Osteoblast (primary cell): ENCODE measurements at places on chromosomes 3 and 15. TPM values are rescaled to one million over a fixed set of nuclear protein-coding genes. Genes with fewer than 3 reads are reported as not detected.
A peak's percentile ranks its signal among the peaks of the same experiment; 100 is the strongest.

DNA sequence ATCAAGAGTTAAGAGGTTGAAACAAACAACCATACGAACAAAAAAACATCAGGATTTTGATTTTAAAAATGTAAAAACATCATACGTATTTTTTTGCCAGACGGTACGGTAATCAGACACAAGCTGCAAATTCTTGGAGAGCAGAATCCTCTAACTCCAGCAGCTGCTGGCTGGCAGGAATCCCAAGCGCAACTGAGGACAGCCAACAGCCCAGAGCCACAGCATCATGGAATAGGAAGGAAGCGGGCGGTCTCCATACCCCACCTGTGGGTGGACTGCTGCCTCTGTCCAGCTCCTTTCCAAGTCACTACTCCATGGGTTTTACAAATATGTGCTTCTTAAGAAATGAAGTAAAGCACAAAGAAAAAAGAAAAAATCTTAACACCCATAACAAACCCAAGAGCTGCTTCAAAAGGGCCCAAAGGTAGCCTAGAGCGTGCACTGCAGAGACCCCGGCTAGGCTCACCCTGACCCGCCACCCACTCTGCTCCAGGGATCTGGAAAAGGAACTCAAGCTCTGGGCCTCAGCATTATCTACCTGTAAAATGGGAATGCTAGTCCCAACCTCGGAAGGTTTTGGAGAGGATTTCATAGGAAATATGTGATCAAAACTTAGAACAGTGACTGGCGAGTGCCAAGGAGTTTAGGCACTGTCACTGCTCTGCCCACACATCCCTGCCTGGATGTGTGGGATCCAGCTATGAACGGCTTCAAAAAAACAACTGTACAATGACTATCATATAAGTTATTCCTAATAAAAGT, 33.4 kb downstream of the ZXDC start:
- DNase-seq = no peak

GRCh38 chr3:177982034-177982433, 554.2 kb upstream of the KCNMB2 start:
- peak; percentile 67 for DNase-seq

Gene EPHA6
- total RNA-seq = not detected in 2 replicates

GRCh38 chr3:66756468-66757036, 241.6 kb upstream of the KBTBD8 start:
- no peak for DNase-seq

DNA sequence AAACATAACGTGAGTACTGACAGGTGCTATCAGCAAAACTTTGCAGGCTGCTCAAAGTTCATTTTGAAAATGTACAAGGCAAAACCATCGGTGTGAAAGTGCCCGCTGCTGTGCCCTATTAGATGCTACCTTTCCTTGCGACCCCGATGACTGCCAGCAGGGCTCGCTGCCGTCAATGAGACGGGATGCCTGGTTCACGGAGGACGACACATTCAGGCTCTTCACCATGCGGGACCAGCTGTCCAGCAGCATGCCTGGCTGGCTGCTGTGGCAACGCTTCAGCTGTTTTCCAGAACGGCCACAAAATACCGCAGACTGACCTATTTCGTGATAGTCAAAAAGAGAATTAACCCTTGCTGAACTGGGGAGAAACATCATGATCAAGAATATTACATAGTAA, 92.7 kb upstream of the OCA2 start:
- peak; percentile 83 for DNase-seq

Gene PLD1
- total RNA-seq = 18.1 and 29.5 TPM in 2 replicates

DNA sequence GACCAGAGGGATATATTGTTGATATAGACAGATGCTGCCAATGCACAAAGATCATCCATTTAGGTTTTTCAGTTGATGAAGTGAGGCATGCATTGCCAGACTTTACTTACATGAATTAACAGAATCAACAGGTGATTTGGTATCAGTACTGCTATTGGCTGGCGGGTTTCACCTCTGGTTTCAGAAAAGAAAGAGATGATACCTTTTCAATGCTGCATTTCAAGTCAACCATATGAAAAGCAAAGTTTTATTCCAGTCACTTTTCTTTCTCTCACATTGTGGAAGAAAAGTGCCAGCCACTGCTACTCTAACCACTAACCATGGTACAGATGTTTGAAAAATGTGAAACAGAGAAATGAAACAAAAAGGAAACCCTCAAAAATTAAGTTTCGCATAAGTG, 289.1 kb downstream of the TIGIT start:
- no peak for DNase-seq

DNA sequence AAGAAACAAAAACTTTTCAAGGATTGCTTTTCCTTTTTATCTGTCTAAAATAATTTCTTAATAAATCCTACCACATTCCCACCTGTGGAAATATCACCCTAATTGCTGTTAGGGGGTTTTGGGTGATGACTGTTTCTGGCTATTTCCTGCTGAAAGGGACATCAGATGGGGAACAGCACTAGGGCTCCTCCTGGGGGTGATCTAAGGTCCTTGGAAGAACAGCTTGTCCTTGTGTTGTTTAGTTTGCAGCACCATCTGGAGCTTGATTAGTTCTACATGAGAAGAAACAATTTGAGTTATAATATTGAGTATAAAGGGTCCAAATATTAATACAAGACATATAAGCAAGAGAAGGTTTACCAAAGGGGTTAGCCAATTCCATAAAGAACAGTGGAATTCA, 18.7 kb downstream of the OR5H15 start:
- no peak for DNase-seq

DNA sequence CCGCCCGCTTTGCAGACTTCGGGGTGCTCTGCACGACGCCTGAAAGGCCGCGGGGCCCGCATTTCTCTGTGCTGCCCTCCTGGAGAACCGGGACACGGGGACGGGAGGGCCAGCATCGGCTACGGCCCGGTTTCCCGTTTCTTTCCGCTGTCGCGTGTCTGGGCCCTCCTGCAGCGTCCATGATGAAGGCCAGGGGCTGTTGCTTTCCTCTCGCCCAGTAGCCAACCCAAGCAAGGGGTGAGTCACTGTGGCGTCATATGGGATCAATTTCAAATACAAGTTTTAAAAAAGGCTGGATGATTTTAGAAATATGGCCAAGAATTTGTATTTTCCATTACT, 435 bp downstream of the SLC35G2 start:
- peak; percentile 95 for DNase-seq

DNA sequence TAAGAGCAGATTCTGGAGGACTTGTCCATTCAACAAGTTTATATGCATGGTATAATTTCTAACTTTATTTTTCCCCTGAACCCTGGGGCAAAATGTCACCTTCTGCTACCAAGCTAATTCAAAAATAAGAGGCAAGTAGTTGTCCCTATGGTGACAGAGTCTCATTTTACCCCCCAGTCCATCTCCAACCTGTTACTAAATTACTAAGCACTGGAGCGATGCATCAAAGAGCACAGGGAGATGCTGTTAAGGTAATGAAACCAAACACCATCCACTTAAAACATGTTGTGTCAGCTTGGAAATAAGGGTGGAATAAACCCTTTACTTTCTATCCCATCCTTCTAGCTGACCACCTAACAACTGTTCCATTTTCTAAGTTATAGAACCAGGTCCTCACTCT, 417.4 kb upstream of the ATP11B start:
- DNase-seq = peak; percentile 37

- peak; percentile 83 for DNase-seq
These were observed 3.7 kb upstream of the SLC6A6 start for GRCh38 chr3:14398797-14399106.

- DNase-seq = peak; percentile 84
These were observed 97.7 kb upstream of the PHLDB2 start for GRCh38 chr3:111761309-111761795.

- DNase-seq = no peak
These were observed 140.9 kb downstream of the ADAMTS9 start for GRCh38 chr3:64546856-64547255.

GRCh38 chr3:50415061-50415460, 55.7 kb upstream of the TMEM115 start:
- DNase-seq = no peak

DNA sequence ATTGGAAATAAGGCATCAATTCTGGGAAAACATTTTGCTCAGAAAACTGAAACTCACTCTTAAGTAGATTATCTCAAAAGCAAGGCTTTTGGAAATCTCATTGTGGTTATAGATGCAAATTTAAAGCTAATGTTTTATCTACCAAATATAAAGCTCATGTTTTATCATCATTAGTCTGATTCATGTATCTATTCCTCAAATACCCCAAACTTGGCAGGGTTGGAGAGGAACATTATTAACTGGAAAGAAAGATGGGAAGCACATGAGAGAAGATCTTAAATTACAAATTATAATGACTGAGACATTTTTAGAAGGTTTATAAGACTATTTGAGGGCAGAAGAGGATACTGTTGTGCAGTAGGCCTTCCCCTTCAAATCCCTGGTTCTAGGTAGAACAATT, 137.3 kb upstream of the TGFBR2 start:
- no peak for DNase-seq

Gene ZNF148
- 35.9 and 38.4 TPM in 2 replicates for total RNA-seq

GRCh38 chr3:330494-331115, 134.0 kb downstream of the CHL1 start:
- no peak for DNase-seq

Gene LIPH
- total RNA-seq = not detected in 2 replicates

DNA sequence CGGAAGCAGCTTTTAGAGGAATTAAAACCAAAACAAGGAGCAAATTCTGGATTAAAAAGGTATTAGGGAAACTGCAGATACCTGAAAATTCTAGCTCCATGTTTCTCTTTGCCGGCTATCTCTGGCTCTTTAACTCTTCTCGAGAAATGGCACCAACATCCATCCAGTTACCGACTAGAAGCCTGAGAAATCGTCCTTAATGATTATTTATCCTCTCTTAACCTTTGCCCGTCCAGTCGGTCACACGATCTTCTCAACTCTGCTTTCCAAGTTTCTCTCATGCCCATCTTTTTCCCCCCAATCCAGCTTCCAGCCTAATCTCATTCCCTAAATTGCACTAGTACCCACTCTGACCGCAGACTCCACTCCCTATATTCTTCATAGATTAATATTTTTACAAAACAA, 596 bp upstream of the SGO1 start:
- peak; percentile 63 for DNase-seq

GRCh38 chr15:85766001-85766831, 28.5 kb downstream of the KLHL25 start:
- DNase-seq = peak; percentile 61

DNA sequence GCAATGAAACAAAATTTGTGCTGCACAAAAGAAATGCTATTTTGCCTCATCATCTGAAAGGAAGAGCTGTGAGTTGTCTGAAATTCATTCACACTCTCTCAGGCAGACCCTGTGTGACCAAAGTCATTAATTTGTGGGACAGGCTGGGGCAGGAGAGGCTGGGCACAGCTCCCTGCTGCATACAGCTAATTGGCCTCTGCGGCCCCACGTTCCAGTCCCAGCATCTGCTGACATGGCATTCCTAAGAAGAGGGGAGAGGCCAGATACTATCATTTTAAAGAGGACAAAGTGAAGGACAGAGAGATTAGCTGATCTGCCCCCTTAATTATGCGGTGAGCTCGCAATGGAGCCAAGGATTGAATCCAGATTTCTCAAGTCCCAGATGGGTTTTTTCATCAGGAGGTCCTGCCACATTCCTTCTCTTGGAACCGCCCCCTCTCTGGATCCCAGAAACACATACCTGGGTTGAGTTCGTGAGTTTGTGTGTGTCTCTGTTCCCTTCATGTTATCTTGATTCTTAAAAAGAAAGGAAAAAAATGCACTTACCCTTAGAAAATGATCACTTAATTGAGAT, 25.1 kb downstream of the POLR2M start:
- no peak for DNase-seq

Gene B3GNT5
- total RNA-seq = 0.36 and 0.59 TPM in 2 replicates

Gene SETMAR
- 11.9 and 13.0 TPM in 2 replicates for total RNA-seq

DNA sequence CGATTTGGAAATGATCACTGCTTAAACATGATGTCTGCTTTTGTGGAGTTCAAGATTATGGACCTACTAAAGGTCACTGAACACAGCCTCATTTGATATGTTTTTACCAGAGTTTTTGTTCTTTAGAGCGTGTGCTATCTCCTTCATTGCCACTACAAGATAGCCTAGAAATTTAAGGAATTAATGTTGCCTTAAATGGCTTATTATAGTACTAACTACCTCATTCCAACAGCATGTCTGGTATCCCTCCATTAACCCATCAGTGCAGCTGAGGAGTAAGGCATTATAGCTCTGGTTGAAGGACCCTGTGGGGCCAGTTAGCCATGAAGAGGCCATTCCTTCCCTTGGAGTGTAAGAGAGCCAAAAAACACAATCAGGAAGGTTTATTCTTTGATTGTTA, 2.3 kb upstream of the FAM43A start:
- DNase-seq = peak; percentile 63

DNA sequence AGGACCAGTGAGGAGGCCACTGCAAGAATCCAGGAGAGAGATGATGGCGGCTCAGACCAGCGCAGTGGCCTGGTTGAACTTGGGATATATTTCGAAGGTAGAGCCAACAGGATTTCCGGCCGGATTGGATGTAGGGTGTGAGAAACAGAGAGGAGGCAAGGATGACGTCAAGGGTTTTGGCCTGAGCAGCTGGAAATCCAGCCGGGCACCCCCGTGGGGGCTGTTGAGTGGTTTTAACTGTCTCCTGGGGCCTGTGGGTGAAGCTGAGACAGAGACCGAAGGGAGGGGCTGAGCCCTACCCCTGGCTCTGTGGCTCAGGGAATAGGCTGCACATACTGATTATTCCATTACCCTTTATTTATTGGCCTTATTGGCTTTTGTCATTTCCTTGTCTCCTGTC, 45.7 kb downstream of the EXOG start:
- peak; percentile 92 for DNase-seq

Gene SNTN
- not detected in 2 replicates for total RNA-seq

Gene EFHB
- total RNA-seq = 0.29 and 1.8 TPM in 2 replicates

Gene CISH
- total RNA-seq = 1.1 and 1.2 TPM in 2 replicates

DNA sequence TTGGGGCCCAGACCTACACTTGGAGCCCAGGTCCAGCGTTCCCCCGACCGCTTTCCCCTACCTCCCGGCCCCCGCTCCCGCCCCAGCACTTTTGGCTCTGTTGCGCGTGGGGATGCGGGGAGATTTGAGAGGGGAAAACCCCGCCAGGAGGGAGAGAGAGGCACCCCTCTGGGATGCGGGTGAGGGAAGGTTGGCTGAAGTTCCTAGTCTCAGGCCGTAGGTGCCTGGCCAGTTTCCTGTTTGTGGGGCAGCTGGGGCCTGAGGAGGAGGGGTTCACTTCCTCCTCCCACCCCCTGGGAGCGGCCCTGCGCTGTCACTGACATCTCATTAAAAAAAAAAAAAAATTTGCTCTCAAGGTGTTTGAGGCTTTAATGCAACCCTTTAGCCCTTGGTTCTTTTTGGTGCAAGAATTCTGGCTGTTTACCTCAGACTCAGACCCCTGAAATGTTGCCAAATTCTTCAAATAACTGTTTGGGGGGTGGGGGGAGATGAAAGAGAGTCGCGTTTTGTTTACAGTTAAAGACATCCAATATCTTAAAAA, 2.6 kb downstream of the FAM43A start:
- DNase-seq = peak; percentile 92

DNA sequence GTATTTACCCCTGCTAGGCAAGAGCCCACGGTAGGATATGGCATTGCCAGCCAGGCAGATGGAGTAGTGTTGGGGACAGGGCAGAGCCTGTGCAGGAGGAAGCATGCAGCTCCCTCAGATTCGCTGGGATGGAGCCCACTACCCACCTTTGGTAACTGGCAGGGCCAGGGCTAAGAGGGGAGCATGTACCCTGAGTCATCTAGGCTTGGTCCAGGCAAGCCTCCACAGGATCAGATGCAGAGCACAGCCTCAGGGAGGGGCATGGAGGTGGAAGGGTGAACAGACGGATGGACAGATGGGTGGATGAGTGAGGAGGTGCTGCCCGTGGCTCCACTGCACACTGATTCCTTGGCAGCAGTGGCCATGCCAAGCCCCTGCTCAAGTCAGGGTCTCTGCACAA, 33.0 kb downstream of the IL20RB start:
- no peak for DNase-seq
